ENCODE measurements at places on chromosomes 4 and X. TPM values are rescaled to one million over a fixed set of nuclear protein-coding genes. Genes with fewer than 3 reads are reported as not detected.
A peak's percentile ranks its signal among the peaks of the same experiment; 100 is the strongest.

- no peak for DNase-seq
- no peaks in the 10 kb centered on the region for H3K36me3 ChIP-seq
- H3K4me3 ChIP-seq: peak overlapping the region; percentile 77
- no peaks in the 10 kb centered on the region for H3K27me3 ChIP-seq
- H3K4me1 ChIP-seq: peaks cover 37% of the 10 kb centered on the region
Measured at GRCh38 chrX:74536832-74537371, 77.5 kb downstream of the RLIM start.

DNA sequence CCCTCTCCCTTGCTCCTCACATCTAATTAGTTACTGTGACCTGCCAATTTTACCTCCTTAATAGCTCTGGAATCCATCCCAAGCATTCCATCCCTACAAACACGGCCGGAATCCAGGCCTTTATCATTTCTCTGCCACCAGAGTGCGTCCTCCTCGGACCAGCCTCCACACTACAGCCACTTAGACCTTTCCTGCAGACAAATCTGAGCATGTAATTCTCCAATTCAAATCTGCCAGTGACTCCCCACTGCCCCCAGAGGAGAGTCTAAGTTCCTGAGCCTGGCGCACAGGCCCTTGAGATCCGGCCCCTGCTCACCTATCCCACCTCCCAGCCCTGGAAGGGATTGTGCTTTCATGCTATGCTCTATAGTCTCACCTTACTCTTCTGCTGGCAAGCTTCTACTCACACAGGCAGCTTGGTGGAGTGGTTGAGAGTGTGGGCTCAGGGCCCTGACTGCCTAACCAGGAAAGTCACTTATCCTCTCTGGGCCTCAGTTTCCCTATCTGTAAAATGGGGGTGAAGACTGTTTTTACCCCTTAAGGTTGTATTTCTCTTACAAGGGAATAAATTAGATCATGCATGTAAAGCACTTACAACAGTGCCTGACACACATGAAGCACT, 31.2 kb downstream of the PJA1 start:
- DNase-seq: no peak
- H3K4me1 ChIP-seq: no peaks in the 10 kb centered on the region
- H3K27me3 ChIP-seq: peaks cover 10% of the 10 kb centered on the region
- no peak overlapping the region for H3K4me3 ChIP-seq
- H3K27ac ChIP-seq: no peak overlapping the region
- no peaks in the 10 kb centered on the region for H3K36me3 ChIP-seq

DNA sequence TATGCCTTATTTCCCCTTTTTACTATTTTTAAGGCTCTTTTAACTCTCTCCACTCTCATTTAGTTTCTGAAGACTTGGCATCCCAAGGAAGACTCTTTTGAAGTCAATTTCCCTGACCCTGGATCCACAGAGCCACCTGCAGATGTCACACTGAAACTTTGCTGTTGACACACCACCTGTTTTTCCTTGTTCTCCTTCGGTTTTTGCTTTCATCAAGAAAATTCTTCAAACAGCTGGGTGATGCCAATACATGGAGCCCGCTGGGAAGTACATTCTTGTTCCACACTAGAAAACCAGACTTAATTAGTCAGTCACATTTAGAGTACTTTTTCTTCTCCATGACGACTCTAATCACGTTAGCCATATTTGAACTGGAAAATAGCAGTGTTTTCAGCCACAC, 293.9 kb downstream of the PDGFC start:
- no peak overlapping the region for H3K27ac ChIP-seq
- no peaks in the 10 kb centered on the region for H3K27me3 ChIP-seq
- no peak for DNase-seq
- no peak overlapping the region for H3K4me3 ChIP-seq

DNA sequence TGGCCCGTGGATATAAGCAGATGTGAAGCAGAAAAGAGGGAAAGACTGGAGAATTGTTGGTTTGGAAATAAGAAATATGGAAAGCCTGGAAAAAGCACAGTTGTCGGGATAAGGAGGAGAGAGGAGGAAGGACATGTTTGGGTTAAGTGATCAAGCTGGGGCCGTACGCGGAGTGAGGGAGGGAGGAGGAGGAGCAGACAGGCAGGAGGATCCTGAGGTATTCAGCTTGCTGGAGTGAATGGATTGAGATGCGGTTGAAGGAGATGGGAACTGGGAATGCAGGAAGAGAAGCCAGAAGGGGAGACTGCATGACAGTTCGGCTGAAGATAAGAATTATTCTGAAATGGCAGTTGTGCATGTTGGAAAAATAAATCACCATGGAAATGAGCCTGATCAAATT, 21.2 kb downstream of the ZFP42 start:
- H3K4me1 ChIP-seq: no peaks in the 10 kb centered on the region
- H3K36me3 ChIP-seq: no peaks in the 10 kb centered on the region
- H3K27me3 ChIP-seq: no peaks in the 10 kb centered on the region
- no peak for DNase-seq

Gene NDNF
- total RNA-seq: not detected

DNA sequence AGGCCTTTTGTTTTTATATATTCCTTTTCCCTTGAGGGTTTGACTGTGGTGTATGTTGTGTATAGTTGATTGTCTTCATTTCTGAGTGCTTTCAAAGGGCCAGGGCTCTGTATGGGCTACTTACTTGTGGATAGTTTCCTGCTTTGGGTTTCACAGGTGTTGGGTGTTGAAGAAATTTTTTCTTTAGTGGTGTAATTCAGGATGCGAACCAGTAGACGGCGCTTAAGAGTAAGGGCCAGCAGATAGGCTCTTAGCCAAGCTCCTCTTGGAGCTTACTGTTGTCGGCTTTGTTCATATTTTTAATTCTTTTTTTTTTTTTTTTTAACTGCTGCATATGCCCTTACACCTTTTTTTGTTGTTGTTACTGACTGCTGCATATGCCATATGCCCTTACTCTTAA, 276.3 kb upstream of the GALNT7 start:
- DNase-seq: no peak
- no peak overlapping the region for H3K27ac ChIP-seq
- H3K27me3 ChIP-seq: peaks cover 2% of the 10 kb centered on the region
- H3K4me1 ChIP-seq: no peaks in the 10 kb centered on the region
- no peaks in the 10 kb centered on the region for H3K36me3 ChIP-seq

- H3K27ac ChIP-seq: no peak overlapping the region
- no peaks in the 10 kb centered on the region for H3K27me3 ChIP-seq
- no peaks in the 10 kb centered on the region for H3K4me1 ChIP-seq
- no peak overlapping the region for H3K4me3 ChIP-seq
- H3K36me3 ChIP-seq: no peaks in the 10 kb centered on the region
Measured at GRCh38 chr4:71687056-71687455, 96.8 kb downstream of the GC start.

GRCh38 chr4:187555174-187555573, 440.4 kb upstream of the ZFP42 start:
- H3K4me3 ChIP-seq: no peak overlapping the region
- DNase-seq: no peak
- H3K4me1 ChIP-seq: no peaks in the 10 kb centered on the region
- no peaks in the 10 kb centered on the region for H3K27me3 ChIP-seq
- no peaks in the 10 kb centered on the region for H3K36me3 ChIP-seq

Gene SYN1
- 0.22 TPM for total RNA-seq

Gene ADH1B
- not detected for total RNA-seq

Gene OTUD6A
- total RNA-seq: not detected

GRCh38 chrX:38095971-38096529, 89.7 kb downstream of the SYTL5 start:
- no peaks in the 10 kb centered on the region for H3K4me1 ChIP-seq
- no peak overlapping the region for H3K27ac ChIP-seq
- no peak for DNase-seq
- H3K4me3 ChIP-seq: no peak overlapping the region
- H3K36me3 ChIP-seq: no peaks in the 10 kb centered on the region
- no peaks in the 10 kb centered on the region for H3K27me3 ChIP-seq

DNA sequence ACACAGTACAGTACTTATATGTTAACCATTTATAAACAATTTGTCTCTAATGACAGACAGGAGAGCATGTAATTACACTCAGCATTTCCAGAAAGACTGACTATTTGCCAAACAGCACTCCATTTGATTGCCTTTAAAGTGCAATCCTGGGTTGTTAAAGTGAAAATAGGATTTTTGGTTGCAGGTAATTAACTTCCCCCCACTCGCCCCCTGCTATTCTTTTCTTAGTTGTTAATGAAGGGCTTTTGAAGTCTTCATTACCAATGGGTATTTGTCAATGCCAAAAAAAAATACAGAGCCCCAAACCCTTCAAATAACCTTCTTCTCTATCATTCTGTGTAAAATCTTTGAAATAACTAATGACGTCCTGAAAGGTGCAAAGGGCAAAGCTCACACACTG, 825.6 kb downstream of the STPG2 start:
- H3K27me3 ChIP-seq: no peaks in the 10 kb centered on the region
- no peak for DNase-seq
- no peaks in the 10 kb centered on the region for H3K4me1 ChIP-seq
- no peaks in the 10 kb centered on the region for H3K36me3 ChIP-seq
- no peak overlapping the region for H3K27ac ChIP-seq
- no peak overlapping the region for H3K4me3 ChIP-seq

Gene TRAM1L1
- total RNA-seq: not detected

GRCh38 chr4:113756005-113756410, 5.5 kb downstream of the CAMK2D start:
- H3K27ac ChIP-seq: peak overlapping the region; percentile 73
- H3K4me1 ChIP-seq: peaks cover 61% of the 10 kb centered on the region
- H3K27me3 ChIP-seq: no peaks in the 10 kb centered on the region

GRCh38 chrX:45479196-45479834, 278.6 kb upstream of the DIPK2B start:
- no peaks in the 10 kb centered on the region for H3K27me3 ChIP-seq
- no peak for DNase-seq
- H3K27ac ChIP-seq: no peak overlapping the region
- no peaks in the 10 kb centered on the region for H3K4me1 ChIP-seq

GRCh38 chrX:98407584-98407983, 1523.9 kb downstream of the RPA4 start:
- H3K4me1 ChIP-seq: no peaks in the 10 kb centered on the region
- no peak overlapping the region for H3K4me3 ChIP-seq
- DNase-seq: no peak
- no peaks in the 10 kb centered on the region for H3K36me3 ChIP-seq
- H3K27me3 ChIP-seq: no peaks in the 10 kb centered on the region

DNA sequence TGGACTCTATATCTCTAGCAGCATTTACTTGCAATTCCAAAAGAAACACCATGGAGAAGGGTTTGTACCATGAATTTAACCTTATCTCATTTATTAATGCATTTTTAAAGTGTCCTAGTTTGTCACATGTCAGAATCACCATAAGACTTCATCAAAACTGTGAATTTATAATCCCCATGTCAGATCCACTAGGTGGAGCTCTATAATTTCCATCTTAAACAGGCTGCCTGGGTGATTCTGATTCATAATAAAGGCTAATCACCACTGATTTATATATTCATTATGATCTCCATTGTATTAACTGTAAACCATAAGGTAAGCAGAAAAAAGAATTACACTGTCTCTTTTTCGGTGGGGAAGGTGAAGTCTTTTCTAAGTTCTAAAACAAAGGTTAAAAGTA, 4.0 kb downstream of the TCEAL2 start:
- DNase-seq: no peak
- no peak overlapping the region for H3K4me3 ChIP-seq
- peaks cover 4% of the 10 kb centered on the region for H3K4me1 ChIP-seq

- peak; percentile 1 for DNase-seq
- H3K27ac ChIP-seq: no peak overlapping the region
- H3K27me3 ChIP-seq: no peaks in the 10 kb centered on the region
- H3K4me1 ChIP-seq: peaks cover 7% of the 10 kb centered on the region
Measured at GRCh38 chrX:119502727-119503483, 34.7 kb downstream of the SLC25A5 start.

DNA sequence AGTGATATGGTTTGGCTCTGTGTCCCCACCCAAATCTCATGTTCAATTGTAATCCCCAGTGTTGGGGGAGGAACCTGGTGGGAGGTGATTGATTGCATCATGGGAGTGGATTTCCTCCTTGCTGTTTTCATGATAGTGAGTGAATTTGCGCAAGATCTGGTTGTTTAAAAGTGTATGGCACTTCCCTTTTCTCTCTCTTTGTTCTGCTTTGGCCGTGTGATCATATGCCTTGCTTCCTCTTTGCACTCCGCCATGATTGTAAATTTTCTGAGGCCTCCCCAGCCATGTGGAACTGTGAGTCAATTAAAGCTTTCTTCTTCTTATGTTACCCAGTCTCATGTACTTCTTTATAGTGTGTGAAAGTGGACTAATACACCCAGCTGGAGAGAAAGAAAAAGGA, 113.0 kb upstream of the AADAT start:
- DNase-seq: no peak
- H3K27ac ChIP-seq: no peak overlapping the region
- H3K36me3 ChIP-seq: no peaks in the 10 kb centered on the region
- no peaks in the 10 kb centered on the region for H3K4me1 ChIP-seq
- H3K4me3 ChIP-seq: no peak overlapping the region
- H3K27me3 ChIP-seq: no peaks in the 10 kb centered on the region

GRCh38 chr4:126737899-126738526, 894.7 kb upstream of the INTU start:
- no peaks in the 10 kb centered on the region for H3K36me3 ChIP-seq
- no peak overlapping the region for H3K27ac ChIP-seq
- H3K4me3 ChIP-seq: no peak overlapping the region

GRCh38 chr4:20015636-20016224, 236.0 kb upstream of the SLIT2 start:
- H3K4me1 ChIP-seq: no peaks in the 10 kb centered on the region
- H3K27me3 ChIP-seq: no peaks in the 10 kb centered on the region
- H3K36me3 ChIP-seq: no peaks in the 10 kb centered on the region
- no peak for DNase-seq
- no peak overlapping the region for H3K27ac ChIP-seq

- DNase-seq: no peak
- no peaks in the 10 kb centered on the region for H3K4me1 ChIP-seq
- no peak overlapping the region for H3K4me3 ChIP-seq
- peaks cover 11% of the 10 kb centered on the region for H3K27me3 ChIP-seq
- no peaks in the 10 kb centered on the region for H3K36me3 ChIP-seq
Measured at GRCh38 chr4:151824656-151825055, 63.8 kb upstream of the GATB start.

DNA sequence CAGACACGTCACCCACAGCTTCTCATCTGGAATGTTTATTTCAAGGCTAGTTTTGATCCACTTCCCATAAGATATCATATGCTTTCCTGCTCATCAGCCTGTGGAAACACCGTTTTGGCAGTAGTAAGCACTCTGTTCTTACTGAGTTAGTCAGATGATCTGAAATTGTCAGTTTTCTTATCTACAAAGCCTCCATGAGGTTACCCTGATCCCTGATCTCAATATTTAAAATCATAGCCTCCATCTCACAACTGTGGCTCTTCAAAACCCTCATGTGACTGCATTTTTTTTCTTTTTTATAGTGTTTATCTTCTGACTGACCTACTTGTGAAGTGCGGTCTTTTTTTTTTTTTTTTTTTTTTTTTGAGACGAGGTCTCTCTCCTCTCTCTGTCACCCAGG, 22.7 kb downstream of the BST1 start:
- no peak overlapping the region for H3K4me3 ChIP-seq
- peaks cover 3% of the 10 kb centered on the region for H3K4me1 ChIP-seq
- no peak overlapping the region for H3K27ac ChIP-seq
- peaks cover 3% of the 10 kb centered on the region for H3K27me3 ChIP-seq
- no peaks in the 10 kb centered on the region for H3K36me3 ChIP-seq

GRCh38 chr4:142856576-142856975, 10.5 kb upstream of the INPP4B start:
- H3K27me3 ChIP-seq: peaks cover 21% of the 10 kb centered on the region
- no peak for DNase-seq
- no peaks in the 10 kb centered on the region for H3K36me3 ChIP-seq
- no peak overlapping the region for H3K4me3 ChIP-seq
- H3K27ac ChIP-seq: no peak overlapping the region

- no peaks in the 10 kb centered on the region for H3K4me1 ChIP-seq
- H3K27ac ChIP-seq: no peak overlapping the region
- DNase-seq: no peak
- no peaks in the 10 kb centered on the region for H3K36me3 ChIP-seq
- H3K4me3 ChIP-seq: no peak overlapping the region
Measured at GRCh38 chr4:165799384-165799815, 73.6 kb upstream of the TLL1 start.
